KBM-7 (cell line): ENCODE measurements at places on chromosomes 1 and 21.

DNA sequence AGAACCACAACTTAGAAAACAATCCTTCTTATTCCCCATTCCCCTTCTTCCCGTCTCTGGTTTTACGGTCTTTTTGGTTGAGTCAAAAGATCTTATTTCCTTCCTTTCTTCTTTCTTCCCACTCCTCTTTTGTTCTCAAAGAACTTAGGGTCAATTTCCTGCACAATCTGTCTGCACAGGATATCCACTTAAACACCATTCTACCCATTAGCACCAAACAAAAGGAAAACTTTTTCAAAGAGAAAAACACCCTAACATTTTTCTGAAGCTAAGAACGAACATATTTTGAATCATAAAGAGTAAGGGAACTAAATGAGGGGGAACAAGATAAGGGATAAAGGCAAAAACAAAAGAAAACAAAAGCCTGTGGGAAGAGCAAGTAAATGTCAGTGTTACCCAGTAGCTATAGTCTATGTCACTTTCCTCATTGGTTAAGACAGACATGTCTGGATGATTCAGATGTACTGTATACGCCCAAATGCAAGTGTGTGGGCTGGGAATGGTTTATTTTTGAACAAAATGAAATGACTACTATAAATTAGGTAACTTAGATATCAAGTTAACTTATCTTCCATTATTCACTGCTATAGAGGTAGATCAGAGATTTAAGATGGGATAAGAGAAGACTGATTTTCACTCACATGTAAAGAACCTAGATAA, 59.9 kb downstream of the TOR3A start:
- DNase-seq = peak; percentile 33

- DNase-seq = peak; percentile 70
Measured at GRCh38 chr1:31723828-31724359, 20.1 kb upstream of the COL16A1 start.

DNA sequence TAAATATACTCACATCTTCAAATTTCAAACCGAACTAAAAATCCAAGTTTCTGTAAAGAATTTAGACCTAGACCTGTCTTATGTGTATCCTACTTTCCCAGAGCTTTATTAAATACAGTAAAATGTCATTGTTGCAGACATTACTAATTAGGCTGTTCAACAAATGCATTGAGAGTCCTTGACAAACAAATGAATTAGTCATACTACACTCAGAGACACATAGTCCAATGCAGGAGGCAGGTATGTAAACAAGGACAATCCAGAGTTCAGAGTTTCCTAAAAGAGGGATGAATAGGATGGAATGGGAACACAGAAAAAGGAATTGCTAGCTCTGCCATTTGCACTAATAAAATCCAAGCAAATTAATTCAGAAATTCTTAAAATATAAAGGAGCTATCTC, 1.6 kb upstream of the EGLN1 start:
- DNase-seq = no peak

- DNase-seq = no peak
Measured at GRCh38 chr21:29650523-29651022, 289.2 kb downstream of the GRIK1 start.

DNA sequence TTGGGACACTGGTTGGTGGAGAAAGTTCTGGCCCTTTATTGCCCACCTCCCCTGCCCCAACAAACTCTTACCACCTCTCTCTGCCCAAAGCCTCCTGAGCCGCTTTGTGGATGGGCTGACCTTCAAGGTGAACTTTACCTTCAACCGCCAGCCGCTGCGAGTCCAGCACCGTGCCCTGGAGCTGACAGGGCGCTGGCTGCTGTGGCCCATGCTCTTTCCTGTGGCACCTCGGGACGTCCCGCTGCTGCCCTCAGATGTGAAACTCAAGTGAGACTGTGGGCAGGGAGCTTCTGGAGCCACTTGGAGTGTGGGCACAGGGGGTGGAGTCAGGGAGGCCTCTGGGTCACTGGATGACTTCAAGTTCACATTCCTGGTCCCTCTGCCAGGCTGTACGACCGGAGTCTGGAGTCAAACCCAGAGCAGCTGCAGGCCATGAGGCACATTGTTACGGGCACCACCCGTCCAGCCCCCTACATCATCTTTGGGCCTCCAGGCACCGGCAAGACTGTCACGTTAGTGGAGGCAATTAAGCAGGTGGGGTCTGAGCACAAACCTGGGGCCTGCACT, 12.5 kb downstream of the RHOC start:
- no peak for DNase-seq

GRCh38 chr1:56396581-56396980, 182.8 kb downstream of the PLPP3 start:
- no peak for DNase-seq

- DNase-seq = peak; percentile 87
Measured at GRCh38 chr1:39196244-39197215, 8.0 kb upstream of the MACF1 start.

- DNase-seq = peak; percentile 86
Measured at GRCh38 chr1:46437723-46438122, 43.6 kb downstream of the FAAH start.

GRCh38 chr1:235229868-235230267, 68.8 kb upstream of the RBM34 start:
- DNase-seq = no peak

DNA sequence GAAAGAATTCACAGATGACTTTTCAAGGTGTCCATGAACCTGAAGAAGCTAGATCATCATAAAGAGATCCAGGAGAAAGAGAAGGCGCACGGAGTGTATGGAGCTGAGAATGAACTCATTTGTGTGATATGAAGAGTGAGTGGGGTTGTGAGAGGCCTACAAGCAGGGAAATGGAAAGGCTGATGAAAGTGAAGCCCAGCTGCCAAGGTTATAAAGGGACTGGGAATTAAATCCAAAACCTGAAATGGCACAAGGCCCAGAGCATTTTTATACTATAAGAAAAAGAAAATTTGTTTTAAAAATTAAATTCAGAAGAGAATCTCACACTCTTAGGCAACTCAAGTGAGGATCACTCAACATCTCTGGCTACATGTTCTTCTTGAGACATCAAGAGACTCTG, 43.4 kb downstream of the HSD3B1 start:
- no peak for DNase-seq

GRCh38 chr1:227120826-227121225, 180.7 kb downstream of the COQ8A start:
- DNase-seq = no peak
